ENCODE measurements at places on chromosomes 6 and 20.

- DNase-seq: no peak
Measured at GRCh38 chr6:7624796-7625710, 35.1 kb downstream of the SNRNP48 start.

GRCh38 chr6:42292004-42292740 lies 74.5 kb upstream of the MRPS10 start:
- DNase-seq: no peak

- no peak for DNase-seq
Measured at GRCh38 chr6:105624021-105624420, 221.1 kb upstream of the PREP start.

DNA sequence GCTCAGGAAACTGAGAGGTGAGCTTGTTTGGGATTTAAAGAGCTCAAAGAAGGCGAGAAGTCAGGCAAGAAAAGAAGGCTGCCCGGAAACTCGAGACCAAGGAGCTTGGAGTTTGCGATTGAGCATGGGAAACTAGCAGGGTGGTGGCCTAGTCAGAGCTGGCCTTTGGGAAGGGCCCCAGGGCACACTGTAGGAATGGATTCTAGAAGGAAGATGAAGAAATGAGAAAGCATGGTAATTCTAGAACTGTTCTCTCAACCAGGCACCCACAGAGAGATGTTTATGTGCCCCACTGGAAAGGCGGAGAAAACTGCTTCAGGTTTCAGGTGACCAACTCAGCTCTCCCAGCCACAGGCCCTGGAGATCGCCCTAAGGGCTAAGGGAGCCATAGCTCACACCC lies 126.2 kb downstream of the FOXO3 start:
- DNase-seq: no peak

GRCh38 chr20:6492271-6493055 lies 275.0 kb upstream of the BMP2 start:
- no peak for DNase-seq

DNA sequence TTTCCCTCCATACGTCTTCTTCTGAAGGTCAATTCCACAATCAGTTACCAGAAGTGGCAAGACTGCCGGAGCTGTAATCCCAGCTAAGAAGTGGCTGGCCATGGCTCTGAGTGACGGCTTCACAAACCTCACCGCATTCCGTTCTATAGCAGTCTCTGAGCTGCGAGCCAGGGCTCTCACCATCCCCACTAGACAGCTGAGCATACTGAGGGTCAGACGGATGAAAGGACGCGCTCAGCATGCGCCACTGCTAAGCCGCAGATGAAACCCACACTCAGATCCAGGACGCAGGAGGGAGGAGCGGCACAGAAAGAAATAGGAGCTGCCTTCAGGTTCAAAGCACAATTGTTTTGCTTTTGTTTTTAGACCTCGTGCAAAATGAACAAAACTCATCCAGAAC lies 97.9 kb downstream of the ANKRD60 start:
- no peak for DNase-seq

DNA sequence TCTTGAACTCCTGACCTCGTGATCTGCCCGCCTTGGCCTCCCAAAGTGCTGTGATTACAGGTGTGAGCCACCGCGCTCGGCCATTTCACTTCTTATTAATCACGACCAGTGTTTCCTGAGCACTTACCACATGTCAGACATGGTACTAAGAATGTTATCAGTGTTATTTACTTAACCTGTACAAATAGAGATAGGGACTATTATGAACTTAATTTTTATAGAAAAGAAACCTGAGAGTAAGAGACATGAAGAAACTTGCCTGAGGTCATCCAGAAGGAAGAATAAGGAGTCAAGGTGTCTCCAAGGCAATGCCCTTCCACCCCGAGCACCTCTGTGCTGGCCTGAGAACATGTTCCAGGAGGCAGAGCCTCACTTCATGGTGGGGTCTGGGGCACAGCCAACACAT lies 29.3 kb upstream of the EZR start:
- DNase-seq: no peak

DNA sequence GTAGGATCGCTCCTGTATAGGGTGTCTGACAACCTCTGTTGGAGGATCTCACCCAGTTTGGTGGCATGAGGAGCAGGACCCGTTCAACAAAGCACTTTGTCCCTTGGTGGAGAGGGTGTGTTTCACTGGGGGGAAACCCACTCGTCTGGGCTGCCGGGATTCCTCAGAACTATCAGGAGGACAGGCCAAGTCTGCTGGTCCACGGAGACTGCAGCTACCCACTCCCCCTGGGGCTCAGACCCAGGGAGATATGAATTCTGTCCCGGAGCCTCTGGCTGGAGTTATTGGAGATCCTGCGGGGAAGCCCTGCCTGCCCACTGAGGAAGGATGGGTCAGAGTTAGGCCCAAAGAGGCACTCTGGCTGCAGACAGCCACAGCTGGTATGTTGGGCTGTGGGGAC lies 233.1 kb downstream of the PKHD1 start:
- no peak for DNase-seq

DNA sequence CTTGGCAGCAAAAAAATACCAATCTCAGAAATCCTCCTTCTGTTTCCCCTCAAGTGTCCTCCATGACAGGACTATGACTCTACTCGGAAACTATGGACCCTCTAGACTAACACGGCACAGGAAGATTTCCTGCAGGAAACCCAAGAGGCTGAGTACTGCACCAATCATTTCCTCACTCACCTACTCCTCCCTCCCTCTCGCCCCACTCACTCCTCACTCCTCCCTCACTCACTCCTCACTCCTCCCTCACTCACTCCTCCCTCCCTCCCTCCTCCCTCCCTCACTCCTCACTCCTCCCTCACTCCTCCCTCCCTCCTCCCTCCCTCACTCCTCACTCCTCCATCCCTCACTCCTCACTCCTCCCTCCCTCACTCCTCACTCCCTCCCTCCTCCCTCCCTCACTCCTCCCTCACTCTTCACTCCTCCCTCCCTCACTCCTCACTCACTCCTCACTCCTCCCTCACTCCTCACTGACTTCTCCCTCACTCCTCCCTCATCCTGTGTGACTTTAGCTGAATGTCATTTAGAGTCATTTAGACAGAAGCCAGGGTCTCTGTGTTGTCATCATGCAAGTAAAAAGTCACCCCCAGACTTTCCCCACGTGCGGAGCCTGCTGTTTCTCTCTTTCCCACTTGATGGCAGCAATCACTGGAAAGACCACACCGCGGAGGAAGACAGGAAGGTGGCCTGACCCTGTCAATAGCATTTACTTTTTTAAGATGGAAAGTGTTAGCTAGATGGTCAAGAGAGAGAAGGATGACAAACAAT lies 226.8 kb upstream of the PDE10A start:
- no peak for DNase-seq

- DNase-seq: no peak
Measured at GRCh38 chr6:5357486-5357885, 96.2 kb downstream of the FARS2 start.

DNA sequence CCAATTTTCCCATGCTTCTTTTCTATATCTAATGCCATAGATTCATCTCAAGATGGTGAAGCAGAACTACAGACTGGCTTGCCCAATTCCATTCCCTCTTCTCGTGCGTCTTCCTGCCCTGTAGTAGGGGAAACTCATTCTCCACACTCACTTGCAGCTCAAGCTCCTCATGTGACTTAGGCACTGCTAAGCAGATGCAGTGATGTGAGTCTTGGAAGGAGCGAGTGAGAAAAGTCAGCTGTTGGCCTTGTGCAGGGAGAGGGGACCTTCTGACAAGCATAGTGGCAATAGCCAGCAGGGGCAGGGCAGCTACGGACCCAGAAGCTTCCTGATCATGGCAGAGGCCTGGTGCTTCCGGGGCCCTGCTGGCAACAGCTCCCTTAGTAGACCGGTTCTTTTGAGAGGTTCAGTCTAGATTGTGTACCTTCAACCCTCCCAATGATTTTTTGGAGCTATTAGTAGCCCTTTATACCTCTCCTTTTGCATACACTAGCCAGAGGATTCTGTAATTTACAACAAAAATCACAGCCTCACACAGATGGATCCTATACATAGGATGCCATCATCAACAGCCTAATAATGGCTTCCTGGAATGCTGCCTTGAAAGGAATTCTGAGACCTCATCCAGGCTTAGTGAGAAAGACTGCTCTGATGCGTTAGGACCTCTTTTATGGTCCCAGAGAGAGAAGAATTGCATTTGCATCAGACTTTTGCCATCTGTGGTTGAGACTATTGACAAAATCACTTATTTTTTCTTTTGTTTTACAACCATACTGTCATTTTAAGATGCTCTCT lies 121.5 kb upstream of the RIPOR2 start:
- no peak for DNase-seq

- DNase-seq: no peak
Measured at GRCh38 chr6:3612341-3613041, 139.0 kb downstream of the PXDC1 start.
